ENCODE measurements at places on chromosomes 1 and 21.

DNA sequence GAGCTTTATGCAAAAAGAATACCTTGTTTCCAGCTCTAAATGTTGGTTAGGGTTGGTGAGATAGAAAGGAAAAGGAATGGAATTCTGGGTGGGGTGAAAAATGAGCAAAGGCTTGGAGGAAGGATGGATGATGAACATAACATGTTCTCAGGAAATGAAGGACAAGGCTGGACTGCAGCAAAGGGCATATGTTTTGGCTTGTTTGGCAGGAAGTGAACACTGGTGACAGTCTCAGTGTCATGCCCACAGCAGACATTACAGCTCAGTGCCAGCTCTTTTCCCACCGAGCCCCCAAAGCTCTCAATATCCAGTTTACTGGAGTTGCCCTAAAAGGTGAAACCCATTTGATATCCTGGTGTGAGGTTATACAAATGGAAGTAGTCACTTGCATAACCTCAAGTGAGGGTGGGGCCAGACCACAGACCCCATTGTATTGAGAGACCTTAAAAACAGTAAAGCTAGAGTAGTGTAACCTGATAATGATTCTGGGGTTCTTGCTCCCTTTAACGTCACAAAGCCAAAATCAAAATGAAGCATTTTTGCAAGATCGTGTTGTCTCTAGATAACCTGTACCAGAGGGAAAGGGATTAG, 270.6 kb downstream of the NFIA start:
- DNase-seq, result no peak

DNA sequence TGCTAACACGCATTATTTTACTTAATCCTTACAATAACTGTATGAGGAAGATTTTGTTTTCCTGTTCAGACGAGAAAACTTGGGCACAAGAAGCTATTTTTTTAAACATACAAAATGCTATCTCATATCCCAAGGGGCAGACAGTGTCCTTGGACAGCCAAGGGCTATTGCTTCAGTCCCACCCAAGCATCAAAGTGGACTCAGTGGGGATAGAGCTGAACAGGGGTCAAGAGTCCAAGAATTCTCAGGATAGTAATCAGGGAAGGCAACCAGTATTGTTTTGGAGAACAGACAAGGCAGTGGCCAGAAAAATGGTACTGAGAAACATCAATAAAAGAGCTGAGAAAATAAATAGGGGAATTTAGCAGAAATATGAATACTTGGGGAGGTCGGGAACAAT, 465.7 kb downstream of the PLPP3 start:
- no peak for DNase-seq

DNA sequence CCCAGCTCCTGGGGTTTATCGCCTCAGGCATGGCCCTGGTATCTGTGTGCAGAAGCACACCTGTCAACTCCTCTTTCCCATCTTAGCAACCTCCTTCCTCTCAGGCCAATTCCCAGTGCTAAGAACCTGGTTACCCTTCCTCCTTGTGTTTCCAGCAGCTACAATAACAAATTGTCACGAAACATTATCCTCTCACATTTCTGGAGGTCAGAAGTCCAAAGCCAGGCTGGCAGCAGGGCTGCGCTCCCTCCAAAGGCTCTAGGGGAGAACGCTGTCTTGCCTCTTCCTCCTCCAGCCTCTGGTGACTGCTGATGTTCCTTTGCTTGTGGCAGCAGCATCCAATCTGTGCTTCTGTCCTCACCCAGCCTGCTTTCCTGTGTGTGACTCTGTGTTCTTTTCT, 10.7 kb upstream of the MRPS14 start:
- DNase-seq, result no peak

DNA sequence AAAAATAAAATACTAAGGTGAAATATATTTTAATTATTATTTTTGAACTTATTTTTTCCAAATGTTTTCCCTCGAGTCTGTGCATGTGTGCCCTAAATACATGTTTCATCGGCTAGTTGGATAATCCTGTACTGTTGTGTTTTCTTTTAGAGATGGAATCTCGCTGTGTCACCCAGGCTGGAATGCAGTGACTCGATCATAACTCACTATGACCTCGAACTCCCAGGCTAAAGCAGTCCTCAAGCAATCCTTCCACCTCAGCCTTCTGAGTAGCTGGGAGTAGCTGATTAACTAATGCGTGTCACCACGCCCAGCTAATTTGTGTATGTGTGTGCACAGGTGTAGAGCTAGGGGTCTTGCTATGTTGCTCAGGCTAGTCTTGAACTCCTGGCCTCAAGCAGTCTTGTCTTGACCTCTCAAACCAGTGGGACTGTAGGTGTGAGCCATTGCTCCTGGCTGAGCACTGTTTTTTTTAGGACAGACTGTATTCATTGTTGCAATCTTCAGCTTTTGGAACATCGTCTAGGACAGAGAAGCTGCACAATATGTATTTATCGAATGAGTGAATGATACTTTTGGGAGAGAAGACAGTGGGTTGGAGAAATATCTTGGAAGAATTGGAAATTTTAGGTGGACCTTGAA, 4.8 kb upstream of the TMCO1 start:
- no peak for DNase-seq

DNA sequence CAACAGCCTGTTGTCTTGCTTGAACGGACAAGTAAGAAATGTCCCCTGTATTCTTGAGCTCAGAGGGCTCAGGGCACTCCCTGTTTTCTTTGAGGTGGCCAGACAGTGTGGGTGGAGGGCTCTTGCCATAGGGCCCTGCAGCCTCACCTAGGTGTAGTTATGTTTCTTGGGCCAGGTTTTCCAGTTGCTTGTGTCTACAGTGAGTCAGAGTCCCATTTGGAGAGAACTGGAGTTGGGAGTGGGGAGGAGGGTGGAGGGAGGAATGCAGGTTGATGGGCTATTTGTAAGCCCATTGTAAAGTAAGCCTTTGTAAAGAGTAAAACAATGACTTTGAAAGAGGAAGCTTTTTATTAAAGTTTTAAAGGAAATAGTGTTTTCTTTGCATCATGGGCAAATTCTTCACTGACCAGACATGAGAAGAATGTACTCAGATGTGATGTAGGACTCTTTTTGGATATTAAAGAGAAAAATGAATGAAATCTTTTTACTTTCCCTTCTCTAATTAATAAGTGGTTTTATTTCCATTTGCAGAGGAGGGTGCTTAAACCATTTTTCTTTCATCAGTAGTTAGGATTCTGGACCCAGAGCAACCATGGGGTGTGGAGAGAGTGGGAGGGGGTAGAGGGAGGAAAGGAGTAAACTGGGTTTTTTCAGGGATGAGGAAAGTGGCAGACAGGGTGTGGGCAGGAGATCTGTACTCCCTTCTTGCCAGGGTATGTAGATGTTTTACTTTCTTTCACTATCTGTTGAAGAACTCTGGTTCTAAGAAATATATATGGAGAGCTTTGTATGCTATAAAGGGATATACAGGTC, 45.1 kb upstream of the MACF1 start:
- no peak for DNase-seq

DNA sequence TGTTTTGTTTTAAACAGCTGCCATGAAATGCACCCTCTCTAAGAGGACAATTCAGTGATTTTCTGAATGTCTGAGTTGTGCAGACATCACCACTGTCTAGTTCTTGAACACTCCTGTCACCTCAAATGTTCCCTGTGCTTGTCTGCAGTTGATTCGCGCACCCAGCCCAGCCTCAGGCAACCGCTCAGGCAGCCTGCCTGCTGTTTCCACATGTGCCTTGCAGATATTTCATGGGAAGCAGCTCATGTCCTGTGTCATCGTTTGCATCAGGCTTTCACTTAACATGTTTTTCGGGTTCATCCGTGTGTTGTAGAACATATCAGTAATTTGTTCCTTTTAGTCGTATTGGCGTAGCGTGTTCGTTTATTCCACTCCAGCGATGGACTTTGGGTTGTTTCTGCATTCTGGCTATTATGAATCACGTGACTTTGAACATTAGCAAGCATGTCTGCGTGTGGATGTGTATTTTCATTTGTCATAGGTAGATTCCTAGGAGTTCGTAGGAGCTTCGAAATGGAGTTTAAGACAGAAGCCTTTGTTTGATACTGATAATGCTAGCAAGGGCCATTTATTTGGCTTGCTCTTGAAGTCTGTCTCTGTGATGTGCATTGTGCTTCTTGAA, 12.1 kb downstream of the ADARB1 start:
- DNase-seq, result no peak

GRCh38 chr1:209583408-209583807, at the start of gene CAMK1G:
CAMK1G (plus strand) TSS chr1:209583714; CDS start chr1:209594984, 11,270 bp downstream.
- DNase-seq, result no peak
